Thyroid gland (tissue), 4 donors: ENCODE measurements at places on chromosomes 7 and 10. TPM values are rescaled to one million over a fixed set of nuclear protein-coding genes. Genes with fewer than 3 reads are reported as not detected.

SPOCK2 gene
- 17.6 TPM for total RNA-seq

LRRC27 gene
- 17.8 TPM for total RNA-seq

ATP5F1C gene
- total RNA-seq = 417 TPM

FAM13C gene
- 16.5 TPM for total RNA-seq

SLC39A12 gene
- total RNA-seq = not detected

PCLO gene
- 23.8 TPM for total RNA-seq

FHIP2A gene
- 43.7 TPM for total RNA-seq

ZFYVE27 gene
- 18.4 TPM for total RNA-seq

HECW1 gene
- 0.67 TPM for total RNA-seq

VSTM2A gene
- not detected for total RNA-seq

TMEM270 gene
- total RNA-seq = not detected

SLC35G1 gene
- total RNA-seq = 12.8 TPM

HOXA11 gene
- not detected for total RNA-seq
